ENCODE measurements at places on chromosomes 1 and 21.

DNA sequence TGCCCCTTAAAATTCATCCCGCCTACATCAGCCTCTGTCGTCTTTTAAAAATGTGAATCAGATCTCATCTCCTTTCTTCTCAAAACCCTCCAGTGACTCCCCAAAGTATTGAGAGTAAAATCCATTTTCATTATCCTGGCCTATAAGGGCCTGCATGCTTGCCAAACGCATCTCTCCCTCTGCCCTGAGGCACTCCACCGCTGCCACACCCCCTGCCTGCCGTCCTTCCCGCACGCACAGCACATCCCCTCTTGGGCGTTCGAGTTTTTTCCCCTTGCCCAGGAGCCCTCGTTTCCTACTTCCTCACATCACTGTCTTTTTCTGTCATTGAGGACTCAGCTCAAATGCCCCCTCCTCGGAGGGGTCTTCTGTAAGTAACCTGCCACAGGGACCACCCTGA lies 53.3 kb upstream of the MTR start:
- DNase-seq = no peak

DNA sequence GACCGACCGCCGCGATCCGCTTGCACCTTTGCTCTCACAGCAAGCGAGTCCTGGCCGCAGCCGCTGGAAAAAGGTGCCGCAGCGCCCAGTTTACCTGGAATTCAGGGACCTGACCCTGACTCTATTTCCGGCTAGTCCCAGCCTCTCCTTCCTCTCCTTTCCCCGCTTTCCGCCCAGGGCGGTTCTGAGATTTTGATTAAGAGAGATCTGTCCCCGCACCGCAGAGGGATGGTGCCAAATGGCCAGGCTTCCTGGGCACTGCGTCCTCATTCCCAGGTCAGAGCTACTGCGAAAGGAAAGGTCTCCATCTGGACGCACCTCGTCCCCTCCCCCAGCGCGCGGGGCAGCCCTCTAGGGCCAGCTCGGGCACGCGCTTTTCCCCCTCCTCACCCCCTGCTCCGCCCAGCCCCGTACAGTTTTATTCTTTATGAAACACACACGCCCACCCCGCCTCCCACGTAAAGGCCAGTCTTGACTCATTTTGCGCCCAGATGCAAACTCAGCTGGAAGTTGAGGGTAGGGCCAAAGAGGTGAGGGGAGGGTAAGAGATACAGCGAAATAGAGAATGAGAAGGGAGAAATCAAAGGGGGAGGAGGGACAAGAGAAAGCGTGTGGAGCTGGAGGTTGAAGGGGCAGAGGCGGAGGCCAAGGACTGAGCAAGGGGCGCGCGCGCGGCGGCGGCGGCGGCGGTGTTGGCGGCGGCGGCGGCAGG lies 411.8 kb upstream of the ESRRG start:
- DNase-seq = no peak

GRCh38 chr1:209190591-209191261 lies 392.8 kb upstream of the CAMK1G start:
- DNase-seq = no peak

DNA sequence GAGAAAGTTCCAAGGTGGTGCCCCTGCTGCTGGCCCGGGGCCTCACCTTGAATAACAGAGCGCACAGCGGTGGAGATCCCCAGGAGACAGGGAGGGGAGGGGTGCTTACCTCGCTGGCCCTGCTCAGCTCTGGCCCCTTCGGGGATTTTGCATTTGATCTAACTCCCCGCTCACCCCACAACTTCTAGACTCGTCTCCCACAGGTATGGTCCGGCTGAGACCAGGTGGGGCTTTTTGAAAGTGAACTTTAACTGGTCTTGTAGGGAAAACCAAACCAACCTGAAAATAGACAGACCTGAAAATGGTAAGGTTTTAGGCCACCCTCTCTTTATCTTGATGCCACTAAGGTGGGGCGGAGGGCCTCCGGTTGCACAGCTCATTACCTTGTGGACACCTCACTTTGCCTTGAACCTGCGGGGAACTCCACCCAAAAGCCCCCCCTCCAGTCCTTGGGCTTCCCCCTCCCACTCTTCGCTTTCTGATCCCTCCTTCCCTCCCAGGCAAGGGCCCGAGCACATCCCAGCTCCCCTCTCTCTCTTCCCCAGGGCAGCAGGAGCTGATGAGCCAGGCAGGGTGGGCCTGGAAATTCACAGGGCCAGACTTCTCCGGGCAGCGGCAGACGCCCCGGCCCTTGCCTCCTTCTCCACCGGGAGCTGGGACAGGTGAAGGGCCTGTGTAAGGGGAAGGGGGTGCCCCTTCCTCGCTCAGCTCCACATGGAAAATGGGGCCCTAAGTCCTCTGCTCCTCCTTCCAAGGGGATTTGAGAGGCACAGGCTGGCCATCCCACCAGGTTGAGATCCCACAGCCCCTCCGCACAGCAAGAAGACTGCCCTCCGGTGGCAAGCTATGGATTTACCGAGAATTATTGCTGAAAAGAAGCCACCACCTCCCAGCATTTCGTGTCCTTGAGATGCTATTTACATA lies 16.1 kb downstream of the TNFRSF8 start:
- no peak for DNase-seq

DNA sequence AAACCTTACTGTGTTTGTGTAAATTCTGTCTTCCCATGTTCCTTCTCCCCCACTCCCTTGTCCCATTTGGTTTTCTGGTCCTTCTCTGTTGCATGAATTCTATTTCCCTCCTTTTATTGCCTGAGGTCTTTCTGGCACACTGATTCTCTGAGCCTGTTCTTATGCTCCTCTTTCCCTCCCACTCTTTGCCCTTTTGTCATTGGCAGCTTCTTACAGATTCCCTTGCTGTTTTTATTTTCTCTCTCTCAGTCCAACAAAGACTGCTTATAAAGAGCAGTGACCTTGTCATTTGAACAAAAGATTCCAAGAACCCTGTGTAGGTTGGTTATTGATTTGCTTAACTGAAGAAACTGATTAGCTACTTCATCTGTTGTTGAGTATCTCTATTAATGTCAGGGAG lies 49.7 kb downstream of the GPR52 start:
- DNase-seq = no peak

- no peak for DNase-seq
Observed at GRCh38 chr1:6971048-6971447, 185.8 kb downstream of the CAMTA1 start.

DNA sequence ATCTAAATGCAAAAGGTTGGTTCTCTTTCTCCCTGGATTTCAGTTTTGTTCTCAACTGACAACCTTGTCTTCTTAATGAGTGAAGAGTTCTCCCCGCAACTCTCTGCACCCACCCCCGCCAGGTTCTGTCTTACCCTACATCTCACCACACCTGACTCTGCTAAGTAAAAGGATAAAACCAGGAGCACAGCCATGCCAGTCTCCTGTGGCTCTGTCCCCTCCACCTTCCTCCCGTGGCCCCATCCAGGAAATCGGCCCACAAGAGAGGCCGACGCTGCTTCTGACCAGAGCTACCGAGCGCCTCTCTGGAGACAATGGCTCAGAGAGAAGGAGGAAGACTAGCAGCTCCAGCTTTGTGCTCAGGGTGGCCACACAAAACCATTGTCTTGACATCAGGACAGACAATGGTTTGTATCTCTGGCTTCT lies 72.2 kb downstream of the PLEKHA6 start:
- no peak for DNase-seq

DNA sequence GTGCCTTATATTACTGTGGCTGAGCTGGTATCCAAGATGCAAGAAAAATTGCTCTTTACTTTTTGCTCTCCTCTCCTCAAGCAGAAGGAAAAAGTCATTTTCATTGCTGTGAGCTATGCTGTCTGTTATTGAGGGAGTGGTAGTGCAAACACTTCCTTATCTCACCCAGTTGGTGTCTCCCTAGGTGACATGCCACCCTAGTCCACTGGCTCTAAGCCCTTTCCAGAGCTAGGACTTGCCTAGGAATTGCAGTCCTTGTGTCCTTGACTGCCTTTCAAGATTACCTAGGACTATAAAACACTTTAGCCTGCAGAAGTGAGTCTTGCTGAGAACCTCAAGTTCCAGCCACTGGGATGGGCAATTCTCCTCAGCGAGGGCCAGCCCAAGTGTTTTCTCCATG lies 458.3 kb downstream of the MRPL39 start:
- DNase-seq = no peak

- no peak for DNase-seq
Observed at GRCh38 chr1:9400425-9401079, 107.9 kb downstream of the SPSB1 start.

- no peak for DNase-seq
Observed at GRCh38 chr1:199753513-199753912, 274.0 kb upstream of the NR5A2 start.

DNA sequence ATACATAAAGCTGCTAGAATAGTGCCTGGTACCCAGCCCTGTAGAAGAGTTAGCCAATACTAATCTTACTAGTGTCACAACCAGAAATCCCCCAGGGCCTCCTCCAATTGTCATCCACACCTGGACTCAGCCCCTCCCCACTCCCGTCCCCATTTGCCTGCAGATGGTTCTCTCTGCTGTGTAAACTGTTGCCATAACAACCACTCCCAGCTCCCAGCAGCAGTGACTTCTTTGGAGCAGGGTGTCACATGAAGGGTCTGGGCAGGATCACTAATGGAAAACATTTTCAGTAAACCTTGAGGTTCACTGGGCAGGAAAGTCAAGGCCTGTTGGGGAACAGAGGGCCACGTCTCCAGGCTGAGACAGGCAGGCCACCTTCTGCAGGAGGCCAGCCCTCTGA lies 126.0 kb upstream of the IPO9 start:
- DNase-seq = no peak

GRCh38 chr1:6143395-6143794 lies 36.7 kb downstream of the CHD5 start:
- no peak for DNase-seq

DNA sequence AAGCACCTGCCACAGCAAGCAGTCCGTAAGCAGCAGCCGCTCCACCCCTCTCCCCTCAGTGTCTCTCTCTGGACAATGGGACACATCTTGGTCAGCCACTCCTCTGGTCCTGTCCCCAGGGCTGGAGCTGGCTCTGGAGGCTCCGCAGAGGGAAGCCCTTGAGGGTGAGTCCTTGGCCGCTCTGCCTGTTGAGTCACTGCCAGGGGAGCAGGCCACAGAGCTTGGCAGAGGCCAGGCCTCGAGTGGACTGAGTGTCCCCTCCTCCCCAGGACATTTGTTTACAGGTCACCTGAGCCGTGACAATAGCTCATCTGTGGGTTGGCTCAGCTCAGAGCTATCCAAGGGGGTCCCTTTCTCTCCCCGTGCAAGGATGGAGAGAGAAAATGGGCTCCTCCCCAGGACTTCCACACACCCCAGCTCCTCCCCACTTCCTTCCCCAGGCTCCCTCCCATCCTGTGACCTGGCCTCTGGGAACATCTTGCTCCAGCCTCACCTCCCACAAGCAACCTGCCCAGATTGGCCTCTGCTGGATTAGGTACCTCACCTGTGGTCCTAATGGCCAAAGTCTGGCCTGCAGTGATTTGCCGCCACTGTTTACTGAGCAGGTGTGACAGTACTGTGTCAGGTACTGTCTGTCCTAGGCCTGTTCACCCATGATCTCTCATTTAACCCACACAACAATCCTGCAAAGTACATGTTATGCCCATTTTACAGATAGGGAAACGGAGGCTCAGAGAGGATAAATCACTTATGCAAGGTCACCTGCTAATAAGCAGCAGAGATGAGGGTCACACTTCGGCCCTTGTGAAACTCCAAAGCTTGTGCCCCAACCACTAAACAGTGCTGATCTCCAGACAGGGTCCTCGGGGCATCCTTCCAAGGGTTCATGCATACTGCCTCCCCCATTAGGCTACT lies 4.8 kb downstream of the FAM131C start:
- DNase-seq = peak; percentile 73

- DNase-seq = no peak
Observed at GRCh38 chr1:228691211-228691610, 44.1 kb upstream of the RHOU start.

DNA sequence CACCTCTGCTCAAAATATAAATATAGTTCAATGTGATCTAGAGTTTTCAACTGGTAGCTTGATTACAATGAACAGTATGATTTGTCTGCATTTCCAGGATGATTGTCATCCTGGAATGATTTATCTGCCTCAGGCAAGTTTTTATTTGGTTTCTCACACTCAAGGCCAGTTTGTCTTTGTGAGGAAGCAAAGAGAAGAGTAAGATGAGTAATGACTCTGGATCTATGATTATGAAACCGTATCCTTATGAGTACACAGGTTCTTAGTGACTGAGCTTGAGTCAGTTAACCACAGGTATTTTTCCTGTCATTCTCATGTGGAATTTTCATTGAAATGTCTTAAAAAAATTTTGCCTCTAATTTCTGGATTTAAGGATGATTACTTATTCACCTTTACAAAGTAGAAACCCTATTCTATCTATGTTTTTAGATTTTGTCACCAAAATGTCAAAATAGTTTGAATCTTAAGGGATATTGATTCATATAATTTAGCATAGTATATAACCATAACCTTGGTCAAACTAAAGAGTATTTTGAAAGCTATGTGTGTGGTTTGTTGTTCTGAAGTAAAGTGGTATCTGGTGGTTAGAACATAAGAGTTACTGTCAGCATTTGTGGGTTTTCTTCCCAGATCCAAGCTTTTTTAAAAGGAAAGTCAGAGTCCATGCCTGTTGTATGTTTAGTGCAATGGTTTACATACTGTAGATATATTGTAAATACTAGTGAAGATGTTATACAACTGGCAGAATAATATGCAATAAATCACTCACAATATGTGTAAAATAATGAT lies 145.0 kb downstream of the RASAL2 start:
- DNase-seq = no peak

GRCh38 chr1:77597310-77597709 lies 85.1 kb downstream of the ZZZ3 start:
- DNase-seq = no peak

- DNase-seq = no peak
Observed at GRCh38 chr1:192351550-192351949, 34.8 kb downstream of the RGS21 start.

DNA sequence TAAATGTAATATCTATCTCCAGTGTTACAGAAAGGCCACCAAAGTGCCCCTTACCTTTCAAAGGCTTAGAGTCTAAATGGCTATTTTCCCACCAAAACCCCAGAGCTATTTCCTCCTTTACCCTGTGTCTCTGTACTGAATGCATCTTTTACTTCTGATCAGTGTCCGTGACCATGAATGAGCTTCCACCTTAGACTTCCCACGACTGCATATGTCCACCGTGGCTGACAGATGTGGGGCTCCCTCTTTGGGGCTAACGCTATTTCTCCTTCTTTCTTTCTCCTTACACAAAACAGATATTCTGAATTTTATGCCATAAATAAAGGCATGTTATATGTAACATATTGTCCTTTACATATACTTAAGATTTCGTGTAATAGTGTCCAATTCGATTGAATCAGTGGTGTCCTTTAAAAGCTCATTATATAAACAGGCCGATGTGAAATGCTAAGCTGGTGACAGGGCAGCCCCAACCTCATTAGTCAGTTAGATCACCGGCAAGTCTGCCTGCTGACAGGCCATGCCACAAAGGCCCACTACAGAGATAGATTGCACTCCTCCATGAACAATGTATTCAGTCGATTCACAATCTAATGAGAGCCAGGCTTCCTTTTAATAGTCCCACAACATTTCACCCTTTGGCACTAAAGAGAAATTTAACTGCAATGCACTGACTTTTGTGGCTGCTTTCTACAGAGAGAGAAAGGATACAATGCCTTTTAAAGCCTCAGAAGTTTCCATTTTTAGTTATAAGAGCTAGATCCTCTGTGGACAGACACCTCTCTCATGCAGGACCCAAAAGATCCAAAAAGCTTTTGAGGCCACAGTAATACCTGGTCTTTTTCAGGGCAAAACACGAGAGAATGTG lies 297.9 kb downstream of the PCP4 start:
- no peak for DNase-seq

- no peak for DNase-seq
Observed at GRCh38 chr1:106912131-106912530, 144.3 kb upstream of the PRMT6 start.
